Fibroblast of pulmonary artery (primary cell): ENCODE measurements at places on chromosomes 1 and 21.

DNA sequence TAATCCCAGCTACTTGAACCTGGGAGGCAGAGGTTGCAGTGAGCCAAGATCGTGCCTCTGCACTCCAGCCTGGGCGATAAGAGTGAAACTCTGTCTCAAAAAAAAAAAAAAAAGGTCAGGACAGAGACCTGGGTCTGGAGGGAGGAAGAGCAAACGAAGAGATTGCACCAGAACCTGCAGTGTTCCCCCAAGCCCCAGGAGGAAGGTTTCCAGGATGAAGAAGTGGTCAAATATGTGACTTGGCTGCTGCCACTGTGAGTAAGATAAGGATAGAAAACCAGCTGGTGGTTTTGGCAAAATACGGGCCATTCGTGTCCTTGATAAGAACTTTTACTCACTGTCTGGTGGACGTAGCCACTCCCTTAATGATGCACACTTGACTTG lies 42.2 kb downstream of the CLDN14 start:
- DNase-seq, result peak; percentile 84

GRCh38 chr1:24801176-24801575 lies 55.9 kb downstream of the CLIC4 start:
- no peak for DNase-seq

- no peak for DNase-seq
Observed at GRCh38 chr1:85319491-85319890, 43.1 kb upstream of the BCL10 start.

DNA sequence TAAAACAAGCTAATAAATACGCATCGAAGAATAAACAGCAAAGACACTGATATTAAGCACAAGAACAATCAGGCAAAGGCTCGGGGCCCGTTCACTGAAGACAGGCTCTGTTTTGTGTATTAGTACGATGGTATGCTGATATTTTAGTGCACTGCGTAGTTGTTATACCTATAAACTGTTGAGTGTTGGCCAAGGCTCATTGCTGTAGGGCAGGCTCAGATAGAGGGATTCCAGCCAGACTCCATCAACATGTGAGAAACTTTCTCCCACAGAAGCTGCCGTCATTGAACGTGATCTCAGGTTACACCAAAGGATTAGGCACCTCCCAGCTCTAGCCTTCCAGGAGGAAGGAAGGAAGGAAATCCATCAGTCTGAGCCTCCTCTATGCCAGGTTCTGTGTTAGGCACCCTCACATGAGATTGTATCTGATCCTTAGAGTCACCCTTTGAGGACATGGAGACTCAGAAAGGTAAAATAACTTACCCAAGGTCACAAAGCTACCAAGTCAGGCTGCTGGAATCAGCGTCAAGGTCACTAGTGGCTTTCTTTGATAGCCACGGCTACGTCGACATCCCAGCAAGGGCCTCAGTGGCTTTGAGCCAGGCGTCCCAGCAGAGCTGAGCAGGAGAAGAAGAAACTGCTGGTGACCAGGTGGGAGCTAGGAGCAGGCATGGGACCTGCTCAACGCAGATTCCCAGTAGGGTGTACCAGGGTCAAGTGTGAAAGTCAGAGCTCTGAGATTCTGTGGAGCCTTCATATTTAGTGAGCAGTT lies 14.8 kb downstream of the BCAR3 start:
- DNase-seq, result peak; percentile 52

DNA sequence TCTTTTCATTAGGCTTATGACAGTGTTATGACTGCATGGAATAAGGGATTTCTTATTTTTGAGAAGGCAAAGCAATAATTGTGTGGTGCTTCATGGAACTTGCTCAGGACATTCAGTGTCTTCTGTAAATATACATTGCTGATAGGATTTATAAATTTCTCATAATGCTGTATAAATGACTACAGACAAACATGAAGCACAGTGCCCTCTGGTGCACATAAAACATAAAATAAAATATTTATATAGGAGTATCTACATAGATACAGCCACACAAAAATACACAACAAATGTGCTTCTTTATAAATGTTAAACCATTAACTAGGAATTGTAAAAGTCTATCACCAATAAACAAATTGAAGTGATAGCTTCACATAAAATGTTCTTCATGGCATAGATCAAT lies 24.1 kb downstream of the BRINP3 start:
- DNase-seq, result peak; percentile 26

DNA sequence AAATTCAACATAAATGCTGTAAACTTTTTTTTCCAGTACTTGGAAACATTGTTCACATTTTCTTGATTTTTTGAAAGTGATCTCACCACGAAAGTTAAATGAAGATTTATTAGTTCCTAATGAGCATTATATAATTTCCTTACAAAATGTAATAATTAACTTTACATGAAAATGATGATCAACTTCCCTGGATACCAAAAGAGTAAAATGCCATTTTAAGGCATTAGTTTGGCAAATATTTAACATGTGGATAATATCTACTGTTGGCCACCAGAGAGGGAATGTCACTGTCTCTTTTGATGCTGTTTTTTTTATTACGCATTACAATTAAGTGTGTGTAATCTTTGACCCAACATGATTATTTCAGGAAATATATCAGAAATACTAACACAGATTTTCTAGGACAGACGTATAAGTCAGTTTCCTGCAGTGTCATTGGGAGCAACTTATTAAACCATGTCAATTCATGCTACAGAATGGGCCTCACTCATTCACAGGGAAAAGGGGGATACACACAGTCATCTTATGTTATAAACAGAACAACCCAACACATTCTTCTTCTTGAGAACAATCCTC lies 903.9 kb upstream of the ADGRL2 start:
- no peak for DNase-seq

DNA sequence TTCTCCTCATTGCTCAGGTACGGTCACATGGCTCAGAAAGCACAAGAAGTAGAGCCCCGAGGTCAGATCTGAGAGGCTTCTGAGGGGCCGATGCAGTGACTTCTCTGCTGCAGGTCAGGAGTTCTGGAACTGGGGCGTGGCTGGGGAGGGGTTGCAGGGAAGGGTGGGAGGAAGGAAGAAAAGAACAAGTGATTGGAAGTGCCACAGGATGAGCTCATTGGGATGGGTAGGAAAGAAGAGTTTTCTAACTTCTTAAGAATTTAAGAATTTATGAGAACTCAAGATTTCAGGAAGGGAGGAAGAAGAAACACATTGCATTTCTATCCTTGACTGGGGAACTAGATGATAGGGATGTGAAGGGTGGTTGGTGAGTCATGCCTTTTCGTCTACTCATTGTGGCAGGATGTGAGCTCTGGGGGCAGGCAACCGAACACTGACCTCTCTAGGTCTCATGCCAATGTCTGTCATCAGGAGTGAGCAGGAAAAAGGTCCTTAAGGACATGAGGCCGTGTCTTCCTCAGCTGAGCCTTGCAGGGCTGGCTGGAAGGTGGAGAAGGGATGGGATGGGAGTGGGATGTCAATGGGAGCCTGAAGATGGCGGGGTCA lies 497 bp downstream of the FCRLB start:
- peak; percentile 79 for DNase-seq

DNA sequence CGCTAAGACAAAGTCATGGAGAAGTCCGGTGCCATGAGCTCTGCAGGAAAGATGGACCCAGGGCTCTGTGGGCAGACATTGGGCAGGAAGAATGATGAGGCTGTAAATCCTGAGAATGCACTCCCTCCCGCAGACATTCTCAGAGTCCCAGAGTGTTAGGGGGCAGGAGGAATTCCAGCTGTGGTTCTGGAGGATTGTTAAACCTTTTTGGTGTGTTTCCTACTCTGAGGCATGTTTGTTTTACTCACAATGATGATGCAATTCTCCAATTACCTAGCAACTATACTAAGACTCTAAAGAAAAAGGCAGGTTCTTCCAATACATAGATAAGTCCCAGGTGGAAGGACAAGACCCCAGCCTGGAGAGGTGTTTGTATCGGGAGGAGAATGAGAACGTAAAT lies 2.8 kb upstream of the CAPN9 start:
- DNase-seq, result peak; percentile 16

GRCh38 chr1:165063181-165063965 lies 293.1 kb downstream of the LMX1A start:
- DNase-seq, result no peak

GRCh38 chr1:165014753-165015152 lies 341.8 kb downstream of the LMX1A start:
- DNase-seq, result no peak

DNA sequence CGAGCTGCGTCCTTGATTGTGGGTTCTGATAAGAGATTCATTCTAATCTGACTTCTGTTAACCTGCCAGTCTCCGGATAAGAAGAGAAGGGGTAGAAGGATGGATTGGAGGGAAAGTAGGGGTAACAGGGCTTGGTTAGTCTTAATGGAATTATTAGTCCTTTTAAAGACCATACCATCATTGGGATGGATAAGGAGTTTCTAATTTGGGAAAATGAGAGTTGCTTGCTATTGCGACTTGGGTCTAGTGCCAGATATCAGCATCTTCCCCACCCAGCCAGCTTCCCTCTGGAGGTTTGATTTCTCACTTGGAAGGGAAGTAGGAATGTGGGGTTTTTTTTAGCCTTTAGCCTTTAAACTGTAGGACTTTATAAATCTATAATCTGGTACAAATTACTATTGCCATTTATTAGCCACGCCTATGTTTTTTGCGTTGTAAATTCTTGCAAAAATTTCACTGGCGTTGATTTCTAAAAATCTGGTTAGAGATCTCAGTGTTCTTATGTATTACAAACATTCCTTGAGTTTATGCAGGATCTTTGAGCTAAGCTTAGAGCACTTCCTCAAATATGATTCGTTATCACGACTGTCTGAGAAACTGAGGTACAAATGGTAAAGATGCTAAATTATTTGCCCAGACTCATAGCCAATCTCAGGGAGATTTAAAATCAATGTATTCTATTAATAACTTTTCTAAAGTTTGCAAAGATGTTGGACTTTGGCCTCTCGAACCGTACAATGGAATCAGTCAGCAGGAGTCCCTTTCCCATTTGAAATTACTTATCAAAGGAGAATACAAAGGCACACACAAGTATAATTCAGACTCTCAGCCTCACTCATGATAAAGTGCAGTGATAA lies 1.3 kb downstream of the FAM20B start:
- no peak for DNase-seq

GRCh38 chr1:177077006-177077405 lies 87.5 kb downstream of the ASTN1 start:
- DNase-seq, result no peak

GRCh38 chr21:45267390-45267760 lies 20.3 kb downstream of the POFUT2 start:
- no peak for DNase-seq

DNA sequence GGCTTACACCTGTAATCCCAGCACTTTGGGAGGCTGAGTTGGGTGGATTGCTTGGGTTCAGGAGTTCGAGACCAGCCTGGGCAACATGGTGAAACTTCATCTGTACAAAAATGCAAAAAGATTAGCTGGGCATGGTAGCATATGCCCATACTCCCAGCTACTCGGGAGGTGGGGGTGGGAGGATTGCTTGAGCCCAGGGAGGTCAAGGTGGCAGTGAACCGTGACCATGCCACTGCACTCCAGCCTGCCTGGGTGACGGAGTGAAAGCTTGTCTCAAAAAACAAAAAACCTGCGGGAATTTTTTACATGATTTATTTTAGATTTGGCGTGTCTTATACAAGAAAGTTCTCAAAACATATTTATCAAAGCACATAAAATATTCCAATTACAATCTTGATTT lies 27.8 kb upstream of the MTR start:
- no peak for DNase-seq

DNA sequence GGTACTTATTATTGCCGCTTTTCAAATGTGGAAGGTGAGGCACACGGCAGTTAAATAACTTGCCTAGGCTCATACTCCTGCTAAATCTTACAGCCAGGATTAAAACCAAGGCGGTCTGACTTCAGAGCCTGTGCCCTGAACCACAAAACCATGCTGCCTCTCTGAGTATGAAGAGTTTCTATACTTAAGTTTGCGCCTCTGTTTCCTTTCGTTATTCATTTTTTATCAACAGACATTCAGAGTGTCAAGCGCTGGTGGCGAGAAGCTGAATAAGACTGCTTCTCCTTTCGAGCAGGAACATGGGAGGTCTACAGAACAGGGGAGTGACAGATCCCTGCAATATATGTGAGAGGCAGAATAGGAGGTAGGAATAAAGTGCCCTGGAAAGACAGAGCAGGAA lies 96.0 kb upstream of the DUSP10 start:
- DNase-seq, result no peak

- DNase-seq, result peak; percentile 88
Observed at GRCh38 chr1:162847839-162848453, 13.0 kb downstream of the CCDC190 start.

- peak; percentile 15 for DNase-seq
Observed at GRCh38 chr1:190176776-190177175, 300.9 kb downstream of the BRINP3 start.

GRCh38 chr1:154276797-154277196 lies 4.4 kb downstream of the HAX1 start:
- no peak for DNase-seq

DNA sequence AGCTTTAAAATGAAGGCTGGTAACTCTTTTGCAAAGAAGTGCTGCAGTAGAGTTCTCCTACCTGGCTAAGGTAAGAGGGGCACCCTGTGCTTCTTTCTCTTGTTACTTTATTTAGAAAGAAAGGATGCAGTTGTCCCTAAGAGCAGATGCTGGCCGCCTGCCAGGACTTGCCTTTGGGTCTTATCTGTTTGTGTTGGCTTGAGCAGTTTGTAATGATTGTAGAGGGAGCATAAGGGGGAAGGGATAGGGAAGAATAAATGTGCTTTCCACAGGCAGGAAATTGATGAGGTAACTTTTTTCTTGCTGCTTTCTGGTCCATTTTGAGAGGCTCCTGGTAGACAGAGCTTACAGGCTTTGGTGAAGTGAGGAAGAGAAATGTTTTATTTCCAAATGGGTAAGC lies 229.6 kb downstream of the HHAT start:
- peak; percentile 6 for DNase-seq

DNA sequence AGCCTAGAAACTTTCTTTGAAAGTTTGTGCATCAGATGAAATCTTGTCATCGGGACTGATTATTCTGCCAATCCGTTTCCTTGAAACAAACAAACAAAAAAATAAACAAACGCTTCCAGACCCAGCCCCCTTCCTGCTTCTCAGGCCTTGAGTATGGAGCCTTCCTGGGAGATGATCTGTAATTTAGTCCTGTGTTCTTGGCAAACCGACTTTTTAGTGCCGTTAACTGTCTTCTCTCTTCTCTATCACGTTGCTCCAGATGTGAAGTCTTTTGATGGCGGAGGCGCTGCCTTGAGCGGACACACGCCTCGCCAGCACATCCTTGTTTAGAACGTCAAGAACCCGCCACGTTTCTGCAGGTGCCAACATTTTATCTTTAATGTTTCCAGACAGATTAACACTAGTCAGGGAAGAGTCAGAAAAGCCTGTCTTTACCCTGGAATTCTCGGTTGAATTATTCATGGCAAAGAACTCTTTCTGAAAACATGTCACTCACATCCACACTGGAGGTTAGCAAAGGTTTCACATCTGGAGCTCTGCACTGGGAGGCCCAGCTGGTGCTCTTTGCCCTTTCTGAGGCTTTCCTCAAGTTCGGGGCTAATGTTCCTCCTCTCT lies 265.7 kb upstream of the C1orf174 start:
- DNase-seq, result no peak

- DNase-seq, result no peak
Observed at GRCh38 chr1:224298346-224299330, 31.3 kb downstream of the NVL start.

DNA sequence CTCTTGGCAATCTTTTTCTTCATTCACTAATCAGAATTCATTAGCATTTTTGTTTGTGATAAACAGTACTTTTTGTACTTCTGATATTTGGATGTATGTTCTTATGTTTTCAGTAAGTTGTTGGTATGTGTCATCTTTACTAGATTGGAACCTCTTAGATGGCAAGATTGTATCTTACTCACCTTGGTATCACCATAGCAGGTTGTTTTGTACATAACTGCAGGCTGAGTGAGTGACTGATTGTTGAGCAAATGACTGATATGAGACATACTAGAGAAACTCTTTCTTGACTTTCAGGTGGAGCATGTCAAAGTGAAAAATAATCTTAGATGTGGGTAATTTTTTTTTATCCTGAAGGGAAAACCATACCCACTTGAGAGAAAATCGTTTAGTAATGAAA lies 173.7 kb downstream of the CLEC20A start:
- no peak for DNase-seq
